ENCODE measurements at places on chromosomes 12 and 14.

GRCh38 chr12:32757157-32757556 is 1.5 kb upstream of the YARS2 start:
- DNase-seq: no peak

- peak; percentile 3 for DNase-seq
Observed at GRCh38 chr12:104669851-104670337, 213.1 kb downstream of the CHST11 start.

GRCh38 chr12:50314636-50315312 is 31.5 kb upstream of the LIMA1 start:
- DNase-seq: no peak

- DNase-seq: no peak
Observed at GRCh38 chr12:3523058-3523457, 32.1 kb downstream of the PRMT8 start.

DNA sequence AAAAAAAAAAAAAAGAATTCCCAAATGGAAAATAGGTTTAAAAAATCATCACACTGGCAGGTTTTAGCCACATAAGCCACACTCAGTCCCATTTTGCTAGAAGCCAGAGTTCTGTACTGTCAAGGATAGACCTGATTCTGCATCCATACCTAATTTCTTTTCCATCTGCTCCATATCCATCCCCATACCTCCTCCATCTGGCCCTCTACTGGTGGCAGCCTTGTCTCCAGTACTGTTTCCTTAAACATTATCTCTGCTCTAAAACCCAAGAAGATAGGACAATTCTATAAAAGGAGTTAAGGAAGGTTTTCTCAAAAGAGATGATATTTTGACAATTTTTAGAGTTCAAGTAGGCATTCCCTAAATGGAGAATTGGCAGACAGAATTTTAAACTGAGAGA is 26.0 kb upstream of the RXYLT1 start:
- no peak for DNase-seq

- peak; percentile 72 for DNase-seq
Observed at GRCh38 chr12:95548539-95549391, 2.5 kb downstream of the USP44 start.

DNA sequence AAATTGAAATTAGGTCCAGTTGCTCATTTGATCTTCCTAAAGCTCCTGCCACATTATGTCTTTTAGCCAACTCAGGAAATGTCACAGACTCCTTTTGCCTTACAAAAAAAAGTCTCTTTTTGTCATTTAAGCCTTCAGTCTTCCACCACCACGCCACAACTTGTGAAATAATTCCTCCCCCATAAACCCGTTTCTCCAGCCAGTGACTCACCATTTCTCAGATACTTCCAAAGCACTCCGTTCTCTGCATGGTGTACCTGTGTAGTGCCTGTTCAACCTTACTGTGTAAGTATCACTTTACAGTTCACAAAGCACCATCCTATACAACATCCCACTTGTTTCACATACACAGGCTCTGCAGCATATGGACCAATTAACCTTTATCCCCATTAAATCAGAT is 139.5 kb upstream of the AEBP2 start:
- no peak for DNase-seq

- DNase-seq: no peak
Observed at GRCh38 chr14:91231446-91231845, 13.1 kb downstream of the GPR68 start.

GRCh38 chr12:131409211-131409610 is 301.7 kb upstream of the SFSWAP start:
- no peak for DNase-seq

GRCh38 chr12:62915204-62915529 is 19.8 kb downstream of the PPM1H start:
- no peak for DNase-seq

DNA sequence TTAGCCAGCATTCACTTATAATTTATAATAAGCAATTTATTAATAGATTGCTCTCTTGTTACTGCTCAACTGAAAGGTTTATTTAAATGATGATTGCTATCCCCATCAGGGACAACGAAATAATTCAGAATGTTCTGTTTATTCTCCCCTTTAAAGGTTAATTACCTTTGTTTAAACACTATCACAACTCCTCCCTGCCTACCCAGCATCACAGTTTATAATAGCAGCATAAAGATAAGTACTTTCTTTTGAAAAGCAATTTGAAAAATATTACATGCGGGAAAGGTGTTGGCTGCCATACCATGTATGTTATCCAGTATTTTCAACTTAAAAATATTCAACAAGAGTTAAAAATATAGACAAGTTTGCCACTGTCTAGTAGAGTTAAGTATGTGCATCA is 30.6 kb downstream of the SCAF11 start:
- no peak for DNase-seq

DNA sequence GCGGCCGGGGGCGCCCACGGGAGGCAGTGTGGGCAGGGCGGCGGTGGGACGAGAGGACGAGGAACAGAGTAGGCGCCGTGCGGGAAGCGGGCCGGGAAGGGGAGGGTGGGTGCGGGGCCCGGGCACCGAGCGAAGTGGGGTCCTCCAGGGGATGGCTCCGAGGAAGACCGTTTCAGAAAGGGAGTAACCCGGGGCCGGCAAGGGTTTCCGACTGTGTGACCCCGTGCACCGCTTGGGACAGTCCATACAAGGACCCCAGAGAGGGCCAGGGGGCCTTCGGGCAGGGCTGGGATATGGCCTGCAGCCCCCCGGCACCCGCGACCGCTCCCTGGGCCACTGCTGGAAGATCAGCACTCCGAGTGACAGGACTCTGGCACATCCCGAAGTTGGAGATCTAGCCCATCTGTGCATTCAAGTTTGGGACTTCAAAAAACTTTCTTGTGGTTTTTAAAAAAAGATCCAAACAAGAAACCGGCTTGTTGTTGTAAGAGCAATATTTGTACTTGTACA is 448 bp downstream of the TSPAN9 start:
- peak; percentile 6 for DNase-seq

- DNase-seq: no peak
Observed at GRCh38 chr12:106171117-106171750, 32.5 kb upstream of the NUAK1 start.

GRCh38 chr14:71716041-71716772 is 216.0 kb upstream of the RGS6 start:
- no peak for DNase-seq

DNA sequence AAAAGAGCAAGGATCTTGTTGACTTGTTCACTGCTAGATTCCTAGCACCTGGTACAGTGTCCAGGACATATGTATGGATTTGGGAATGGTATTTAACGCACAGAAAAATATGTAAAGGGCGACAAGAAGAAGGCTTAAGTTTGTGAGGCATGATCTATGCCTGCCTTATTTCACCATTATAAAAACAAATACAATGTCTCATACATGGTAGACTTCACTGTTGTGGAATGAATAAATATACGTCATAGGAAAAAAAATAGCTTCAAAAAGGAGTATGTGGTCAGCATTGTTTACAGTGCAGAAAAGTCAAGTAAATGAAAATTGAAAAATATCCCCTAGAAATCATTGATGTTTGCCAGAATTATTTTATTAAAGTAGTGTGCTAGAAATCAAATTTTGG is 30.0 kb downstream of the HCFC2 start:
- DNase-seq: no peak

- no peak for DNase-seq
Observed at GRCh38 chr14:104577426-104577825, 2.1 kb upstream of the C14orf180 start.

GRCh38 chr14:68246786-68247105 is 427.2 kb downstream of the RAD51B start:
- DNase-seq: no peak

- DNase-seq: no peak
Observed at GRCh38 chr14:79415726-79416125, 795.6 kb downstream of the DIO2 start.

GRCh38 chr12:15627995-15628945 is 160.9 kb downstream of the EPS8 start:
- no peak for DNase-seq

DNA sequence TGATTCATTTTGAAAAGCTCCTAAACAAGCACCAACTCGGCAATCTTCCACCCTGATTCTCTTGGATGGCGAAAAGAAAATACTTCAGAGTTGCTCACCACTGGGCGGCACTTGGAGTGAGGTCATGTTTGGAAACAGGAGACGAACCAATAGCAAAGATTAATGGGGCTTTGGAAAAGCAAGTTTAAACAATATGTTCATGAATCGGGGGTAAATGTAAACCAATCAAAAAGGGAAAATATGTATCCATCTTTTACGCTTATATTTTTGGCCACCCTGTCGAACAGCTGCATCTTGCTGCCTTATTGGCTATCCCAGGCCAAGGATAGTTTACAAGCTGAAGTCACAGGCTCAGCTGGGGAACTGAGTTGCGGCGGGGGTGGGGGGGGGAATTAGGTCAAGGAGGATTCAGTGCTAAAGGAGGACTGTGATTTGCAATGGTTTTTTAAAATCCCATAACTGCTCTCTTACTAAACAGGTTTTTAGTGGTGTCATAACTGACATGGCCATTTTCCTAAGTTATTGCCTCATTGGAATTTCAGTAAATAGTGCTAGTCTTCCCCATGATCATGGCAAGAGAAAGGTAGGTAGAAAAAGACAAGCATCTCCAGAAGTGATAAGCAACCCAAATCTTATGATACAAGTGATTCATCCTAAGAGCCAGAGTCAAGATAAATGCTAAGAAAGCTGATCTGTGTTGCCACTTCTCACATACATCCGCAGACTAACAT is 210.6 kb downstream of the PHLDA1 start:
- no peak for DNase-seq

- DNase-seq: no peak
Observed at GRCh38 chr12:116939734-116940133, 29.0 kb downstream of the FBXW8 start.

DNA sequence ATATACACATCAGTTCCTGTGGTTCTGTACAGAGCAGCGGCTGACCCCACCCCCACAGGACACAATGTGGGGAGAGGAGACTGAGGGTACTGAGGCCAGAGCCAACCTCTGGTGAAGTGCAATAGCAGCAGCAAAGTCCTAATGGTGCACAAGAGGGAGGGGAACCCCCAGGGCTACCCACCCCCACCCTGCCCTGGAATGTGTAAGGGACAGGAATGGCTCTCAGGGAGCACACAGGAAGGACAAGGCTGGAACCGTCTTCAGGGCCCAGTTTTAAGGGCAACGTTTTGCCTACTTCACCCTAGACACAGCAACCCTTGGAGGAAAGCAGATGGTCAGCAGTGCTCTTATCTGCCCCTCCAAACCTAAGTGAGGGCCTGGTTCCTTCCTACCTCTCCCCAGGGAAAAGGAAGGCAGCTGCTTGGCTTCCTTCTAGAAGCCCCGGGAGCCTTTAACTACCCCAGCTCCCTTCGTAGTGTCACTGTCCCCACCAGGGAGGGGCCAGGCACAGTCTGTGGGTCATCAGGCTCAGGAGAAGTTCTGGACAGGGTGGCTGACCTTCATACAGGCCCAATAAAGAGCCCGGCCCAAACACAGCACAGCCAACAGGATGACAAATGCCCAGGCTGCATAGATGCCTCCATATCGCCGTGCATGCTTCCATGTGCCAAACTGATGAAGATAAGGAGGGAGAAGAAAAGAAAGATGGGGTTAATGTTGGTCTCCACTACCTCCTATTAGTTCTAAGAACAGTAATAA is 3.0 kb downstream of the PIP4P1 start:
- DNase-seq: no peak

GRCh38 chr12:123058481-123058880 is 78.0 kb downstream of the ARL6IP4 start:
- DNase-seq: no peak

DNA sequence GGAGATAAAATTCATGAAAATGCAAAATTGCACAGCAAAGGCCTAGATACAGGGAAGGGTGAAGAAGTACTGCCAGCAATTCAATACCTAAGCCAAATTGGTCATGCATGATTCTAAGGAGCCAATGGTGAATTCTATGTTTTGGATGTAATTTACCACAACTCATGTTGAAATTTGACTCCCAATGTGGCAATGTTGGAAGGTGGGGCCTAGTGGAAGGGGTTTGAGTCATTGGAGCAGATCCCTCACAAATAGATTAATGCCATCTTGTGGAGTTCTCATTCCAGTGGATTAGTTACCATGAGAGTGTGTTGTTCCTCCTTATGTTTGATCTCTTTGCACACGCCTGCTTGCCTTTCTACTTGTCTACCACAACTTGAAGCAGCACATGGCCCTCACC is 194.0 kb upstream of the ALG10 start:
- no peak for DNase-seq

- no peak for DNase-seq
Observed at GRCh38 chr12:97968641-97969197, 506.1 kb downstream of the RMST start.

- DNase-seq: no peak
Observed at GRCh38 chr12:109561711-109562030, 11.6 kb downstream of the MMAB start.

DNA sequence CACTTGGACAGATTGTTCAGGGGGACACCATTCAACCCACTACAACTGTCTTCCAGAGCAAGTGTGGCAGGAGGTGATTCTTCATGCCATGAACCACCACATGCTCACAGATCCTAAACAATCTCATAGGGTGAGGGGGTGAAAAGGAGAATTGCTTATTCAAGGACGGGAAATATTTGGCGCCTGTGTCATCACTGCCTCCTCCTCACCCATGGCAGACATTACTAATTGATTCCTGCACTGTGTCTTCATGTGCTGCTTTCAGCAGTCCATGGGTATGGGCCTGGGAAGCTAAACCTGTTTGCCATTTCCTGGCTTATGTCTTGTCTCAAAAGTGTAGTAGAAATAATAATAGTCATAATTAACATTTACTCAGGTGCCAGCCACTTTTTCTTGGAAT is 31.3 kb downstream of the MMAB start:
- no peak for DNase-seq

GRCh38 chr14:99072956-99073355 is 199.0 kb downstream of the BCL11B start:
- DNase-seq: no peak

DNA sequence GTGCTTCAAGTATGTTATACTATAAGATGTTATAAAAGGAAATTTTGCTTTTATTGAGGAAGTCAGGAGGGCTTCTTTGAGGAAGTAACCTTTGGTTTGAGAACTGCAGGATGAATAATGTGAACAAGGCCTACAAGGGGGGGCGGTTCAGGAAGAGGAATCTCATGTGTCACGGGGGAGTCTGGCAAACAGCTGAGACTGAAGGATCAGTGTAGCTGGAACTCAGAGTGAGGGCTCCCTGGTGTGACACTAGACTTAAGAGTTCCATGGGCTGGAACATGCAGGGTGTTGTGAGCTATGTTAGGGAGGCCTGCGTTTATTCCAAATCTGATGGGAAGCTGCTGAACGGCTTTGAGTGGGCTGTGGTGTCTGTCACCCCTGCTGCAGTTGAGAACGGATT is 62.3 kb downstream of the UNC79 start:
- no peak for DNase-seq

- DNase-seq: no peak
Observed at GRCh38 chr14:65179918-65180724, 77.8 kb upstream of the MAX start.

DNA sequence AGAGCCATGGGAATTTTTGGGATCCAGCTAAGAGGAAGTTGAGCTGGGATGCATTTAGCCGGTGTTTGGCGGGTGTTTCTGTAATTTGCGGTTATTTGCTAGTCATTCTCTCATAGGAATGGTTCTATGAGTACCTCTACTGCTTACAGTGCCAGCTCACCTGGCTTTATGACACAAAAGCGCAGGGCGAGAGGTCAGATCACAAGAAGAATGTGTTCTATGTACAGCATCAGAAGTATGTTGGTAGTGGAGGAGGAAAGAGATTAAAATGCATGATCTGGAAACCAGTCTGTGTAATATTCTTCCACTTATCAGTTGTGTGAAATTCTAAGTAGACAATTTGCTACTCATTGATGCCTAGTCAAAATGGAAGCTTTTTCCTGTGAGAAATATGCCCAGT is 173.3 kb downstream of the ADCK1 start:
- no peak for DNase-seq
